ENCODE measurements at places on chromosomes 7 and 10.
A peak's percentile ranks its signal among the peaks of the same experiment; 100 is the strongest.

GRCh38 chr7:150335108-150335773, 6.2 kb downstream of the RARRES2 start:
- DNase-seq, result peak; percentile 51

GRCh38 chr7:140267381-140268226, 90.8 kb upstream of the KDM7A start:
- no peak for DNase-seq

DNA sequence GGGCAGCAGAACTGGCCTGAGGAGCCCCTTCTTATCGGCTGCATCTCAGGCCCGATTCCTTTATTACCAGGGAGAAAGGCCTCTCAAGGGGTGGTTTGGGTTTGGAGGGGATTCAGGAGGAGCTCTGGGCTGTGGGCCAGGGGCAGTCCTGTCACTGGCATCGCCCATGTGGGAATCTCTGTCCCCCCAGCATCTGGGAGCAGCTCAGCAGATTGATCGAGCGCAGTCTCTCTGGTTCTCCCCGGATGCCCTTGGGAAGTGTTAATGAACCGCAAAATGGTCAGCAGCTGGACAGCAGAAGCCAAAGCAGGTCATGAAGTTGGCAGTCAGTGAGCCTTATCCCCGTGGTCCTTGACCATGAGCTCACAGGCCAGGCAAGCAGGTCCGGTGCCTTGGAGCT, 104.4 kb upstream of the ANLN start:
- no peak for DNase-seq

DNA sequence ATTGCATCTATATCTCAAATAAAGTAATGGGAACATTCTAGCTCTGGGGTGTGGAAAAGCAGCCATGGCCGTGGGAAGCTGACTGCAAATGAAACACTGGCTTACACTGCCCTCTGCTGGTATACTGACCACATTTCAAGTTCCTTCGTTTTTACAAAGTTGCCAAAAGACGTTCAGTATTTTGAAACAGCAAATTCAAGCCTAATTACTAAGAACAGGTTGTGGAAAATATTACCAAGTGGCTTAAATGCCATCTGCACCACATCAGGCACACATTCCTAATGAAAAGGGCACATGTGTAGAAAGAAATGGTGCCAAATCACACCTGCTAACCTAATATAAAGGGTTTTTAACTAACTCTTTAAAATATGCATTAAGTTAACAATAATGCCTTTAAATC, 83.9 kb downstream of the JAZF1 start:
- peak; percentile 57 for DNase-seq

DNA sequence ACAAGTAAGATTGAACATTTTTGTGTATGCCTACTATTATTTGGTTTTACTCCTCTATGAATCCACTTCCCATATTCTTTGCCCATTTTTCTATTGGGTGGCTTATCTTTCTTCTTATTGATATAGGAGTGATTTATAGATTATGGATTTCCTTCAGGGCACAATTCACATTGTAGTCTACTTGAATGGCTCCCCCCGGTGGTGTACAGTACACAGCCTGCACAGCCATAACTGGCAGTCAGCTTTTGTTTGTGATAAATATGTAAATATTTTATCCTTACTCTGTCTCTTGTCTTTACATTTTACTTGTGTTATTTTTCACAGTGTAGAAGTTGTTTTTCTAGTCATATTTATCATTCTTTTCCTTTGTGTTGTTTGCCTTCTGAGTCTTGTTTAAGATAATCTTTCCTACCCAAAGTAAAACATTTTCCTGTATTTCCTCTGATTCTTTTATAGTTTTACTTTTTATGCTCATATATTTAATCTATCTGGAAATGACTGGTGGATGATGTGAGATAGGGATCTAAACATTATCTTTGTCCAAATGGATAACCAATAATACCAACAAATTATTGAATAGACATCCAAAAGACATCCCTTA, 23.9 kb upstream of the CALD1 start:
- peak; percentile 45 for DNase-seq

- DNase-seq, result no peak
Observed at GRCh38 chr10:52357971-52358370, 43.9 kb downstream of the DKK1 start.

DNA sequence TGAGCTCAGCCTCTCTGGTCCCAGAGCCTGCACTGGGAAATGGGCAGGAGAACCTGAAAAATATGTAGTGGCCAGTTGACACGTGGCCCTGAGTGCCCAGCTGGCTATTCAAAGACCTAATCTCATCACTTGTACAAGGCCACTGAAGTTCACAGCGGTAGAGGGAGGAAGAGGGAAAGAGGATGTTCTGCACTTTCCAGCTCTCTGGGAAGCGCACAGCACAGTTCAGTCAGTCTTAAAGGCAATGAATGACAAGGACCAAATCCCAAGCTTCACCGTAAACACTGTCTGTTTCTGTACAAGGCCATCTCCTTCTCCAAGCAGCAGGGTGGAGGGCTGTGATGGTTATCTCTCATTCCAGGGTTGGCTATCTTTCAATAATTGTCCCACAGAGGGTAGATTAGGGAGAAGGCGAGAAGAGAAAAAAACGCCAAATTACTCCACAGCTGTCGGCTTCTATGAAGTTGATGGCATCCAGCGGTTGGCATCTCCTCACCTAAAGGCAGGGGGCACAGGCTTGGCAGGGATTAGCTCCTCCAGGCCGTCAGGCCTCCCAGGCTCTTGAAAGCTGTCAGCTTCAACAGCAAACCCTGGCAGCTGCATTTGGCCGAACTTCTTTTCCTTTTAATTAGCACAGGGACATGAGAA, 10.6 kb downstream of the SFMBT2 start:
- DNase-seq, result no peak

DNA sequence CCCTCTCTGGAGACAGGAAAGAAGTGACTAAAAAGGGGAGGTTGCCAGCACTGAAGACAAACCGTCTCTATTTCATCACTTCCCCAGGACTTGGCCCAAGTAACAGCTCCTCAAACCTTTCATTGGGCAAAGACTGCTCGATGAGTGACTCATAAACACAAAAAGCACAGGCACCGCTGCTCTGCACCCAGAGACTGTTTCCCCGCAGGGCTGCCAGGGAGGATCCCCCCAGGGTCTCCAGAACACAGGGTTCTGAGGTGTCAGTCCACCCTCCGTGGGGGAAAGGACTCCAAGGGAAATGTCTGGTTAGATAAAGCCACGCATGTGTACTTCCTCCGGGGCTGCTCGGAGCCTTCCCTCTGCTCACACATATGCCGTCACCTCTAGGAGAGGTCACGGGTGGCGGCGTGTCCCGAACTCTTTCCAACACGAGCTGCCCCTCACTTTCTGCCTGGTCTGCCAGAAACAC, 59.9 kb downstream of the INSIG1 start:
- DNase-seq, result peak; percentile 33

- no peak for DNase-seq
Observed at GRCh38 chr7:102248456-102249395, 37.9 kb upstream of the SH2B2 start.

GRCh38 chr10:3964516-3964915, 179.5 kb upstream of the KLF6 start:
- DNase-seq, result no peak
